ENCODE measurements at places on chromosomes 5 and 9.

DNA sequence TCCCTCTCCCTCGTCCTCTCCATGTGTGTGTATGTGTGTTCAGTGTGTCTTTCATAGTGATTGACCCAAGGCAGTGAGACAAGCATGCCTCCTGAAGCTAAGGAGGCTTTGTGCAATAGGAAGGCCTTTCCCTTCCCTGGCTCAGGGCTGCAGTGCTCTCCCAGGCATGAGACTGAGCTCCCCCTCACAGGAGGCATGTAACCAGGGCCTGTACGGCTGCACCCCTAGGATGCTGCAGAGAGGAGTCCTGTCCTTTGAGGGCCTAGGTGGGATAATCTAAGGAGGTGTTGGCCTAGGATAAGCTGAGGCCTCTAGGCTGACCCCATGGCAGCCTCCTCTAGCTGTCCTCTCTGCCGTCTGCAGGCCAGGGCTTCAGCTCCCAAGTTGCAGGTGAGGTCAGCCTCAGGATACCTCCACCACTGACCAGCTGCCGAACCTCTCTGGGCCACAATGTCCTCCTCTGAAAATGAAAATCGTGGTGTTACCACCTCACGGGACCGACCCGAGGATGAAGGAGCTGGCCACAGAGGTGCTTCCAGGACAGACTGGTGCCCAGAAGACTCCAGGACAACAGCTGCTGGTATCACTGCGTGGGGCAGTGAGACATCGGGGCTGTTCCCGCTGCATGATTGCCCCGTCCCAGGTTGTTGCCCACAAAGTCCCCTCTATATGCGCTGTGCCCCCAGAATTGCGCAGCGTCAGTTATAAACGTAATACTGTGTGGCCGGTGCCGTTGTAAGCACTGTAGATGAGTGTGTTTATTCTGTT lies 129.6 kb downstream of the BARX1 start:
- DNase-seq = no peak

DNA sequence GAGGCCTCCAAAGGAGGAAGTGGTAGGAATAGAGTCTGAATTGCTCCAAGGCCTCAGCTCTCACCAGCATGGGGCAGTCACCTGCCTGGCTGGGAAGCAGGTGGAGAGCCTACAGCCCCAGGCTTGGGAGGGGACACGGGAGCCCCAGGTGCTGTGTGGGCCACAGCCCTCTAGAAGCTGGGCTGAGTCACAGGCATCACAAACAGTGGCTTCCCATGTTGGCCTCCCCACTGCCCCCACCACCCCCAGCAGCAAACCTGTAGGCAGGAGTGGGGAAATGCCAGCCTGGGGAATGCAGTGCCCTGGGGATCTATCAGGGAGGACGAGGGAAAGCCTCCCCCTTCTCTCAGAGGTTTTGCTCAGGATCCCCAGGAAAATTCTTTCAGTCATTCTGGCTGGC lies 309.6 kb downstream of the SLIT3 start:
- no peak for DNase-seq

DNA sequence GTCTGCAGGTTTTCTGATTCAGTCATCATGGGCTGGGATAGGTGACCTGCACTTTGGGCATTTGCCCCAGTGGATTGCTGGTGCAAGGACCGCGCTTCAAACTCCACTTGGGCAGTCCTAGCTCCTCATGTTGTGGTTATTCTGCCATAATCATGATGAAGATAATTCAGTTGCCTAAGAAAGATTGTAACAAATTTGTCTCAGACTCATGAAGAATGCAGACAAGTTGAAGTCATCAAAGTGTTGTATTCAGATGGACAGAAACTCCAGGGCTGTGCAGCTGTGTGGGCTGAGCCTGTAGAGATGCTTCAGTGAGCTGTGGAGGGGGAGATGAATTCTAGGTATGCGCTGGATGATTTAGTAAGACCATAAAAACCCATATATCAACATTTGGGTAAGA lies 38.5 kb downstream of the TARS1 start:
- DNase-seq = no peak

DNA sequence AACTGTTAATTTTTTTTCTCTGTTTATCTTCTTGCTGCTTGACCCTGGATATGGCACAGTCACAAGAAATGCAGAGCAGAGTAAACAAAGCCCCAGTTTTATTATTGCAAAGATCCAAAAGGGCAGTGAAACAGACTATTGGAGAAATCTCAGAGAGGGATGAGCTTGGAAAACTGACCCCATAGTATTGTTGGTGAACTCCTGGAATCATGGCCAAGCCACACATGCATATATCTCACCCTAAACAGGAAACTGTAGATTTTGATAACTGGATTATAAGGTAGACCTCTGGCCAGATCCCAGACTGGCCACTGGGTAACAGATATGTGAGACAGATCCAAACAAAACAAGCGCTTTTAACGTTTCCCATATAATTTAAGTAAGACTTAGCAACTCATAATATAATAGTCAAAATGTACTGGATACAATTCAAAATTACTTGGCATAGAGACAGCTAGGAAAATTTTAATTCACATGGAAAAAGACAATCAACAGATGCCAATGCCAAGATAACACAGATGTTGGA lies 263.5 kb upstream of the SEMA6A start:
- no peak for DNase-seq

DNA sequence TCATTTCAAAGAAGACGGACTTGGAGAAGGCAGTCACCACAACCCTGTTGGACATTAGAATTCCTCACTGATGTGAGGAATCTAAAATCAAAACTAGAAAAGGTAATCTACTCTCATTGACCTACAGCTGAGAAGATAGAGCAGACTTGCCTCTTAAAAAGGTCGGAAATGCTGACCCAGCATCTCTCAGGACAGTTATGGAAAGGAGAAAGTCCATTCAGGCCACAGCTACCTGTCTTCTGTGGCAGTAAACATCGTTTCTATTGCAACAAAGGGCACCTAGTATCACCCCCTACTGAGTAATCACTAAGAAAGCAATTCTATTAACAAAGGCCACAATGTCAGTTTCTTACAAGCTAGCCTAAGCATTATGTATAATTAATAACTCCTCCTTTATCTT lies 601.7 kb downstream of the PRELID2 start:
- DNase-seq = no peak
